ENCODE measurements at places on chromosomes 12 and 14.

DNA sequence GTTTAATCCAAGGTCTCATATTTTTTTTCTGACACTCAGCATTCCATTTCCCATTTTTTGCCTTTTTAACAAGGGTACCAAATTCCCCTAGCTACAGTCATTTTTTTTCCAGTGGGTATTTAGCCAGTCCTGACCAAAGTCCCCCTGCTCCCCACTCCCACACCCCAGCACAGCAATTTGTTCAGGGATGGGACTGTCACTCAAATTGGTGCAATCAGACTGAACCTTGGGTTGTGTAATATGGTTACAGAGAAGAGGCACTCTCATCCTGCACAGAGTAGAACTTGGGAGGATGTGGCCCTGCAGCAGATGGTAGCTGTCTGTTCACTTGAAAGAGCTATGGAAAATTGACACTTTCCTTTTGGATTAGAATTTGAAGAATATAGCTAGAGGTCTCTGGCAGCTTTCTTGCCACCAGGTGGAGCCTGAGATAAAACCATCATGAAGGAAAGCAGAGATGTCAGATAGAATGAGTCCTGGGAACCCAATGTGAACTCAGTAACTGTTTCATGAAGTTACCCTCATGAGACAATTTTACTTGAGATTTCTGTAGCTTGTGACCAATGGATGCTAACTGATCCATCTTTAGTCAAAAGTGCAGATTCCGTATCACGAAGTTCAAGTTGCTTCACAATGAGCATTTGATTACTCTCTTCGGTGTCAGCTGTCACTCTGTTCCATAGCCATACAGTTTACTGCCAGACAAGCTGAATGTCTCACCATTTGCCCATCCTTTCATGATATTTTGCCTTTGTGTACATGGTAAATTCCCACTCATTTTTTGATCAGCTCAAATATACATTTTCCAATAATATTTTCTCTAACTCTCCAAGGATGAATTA lies 394.0 kb upstream of the SYT1 start:
- peak; percentile 40 for DNase-seq

DNA sequence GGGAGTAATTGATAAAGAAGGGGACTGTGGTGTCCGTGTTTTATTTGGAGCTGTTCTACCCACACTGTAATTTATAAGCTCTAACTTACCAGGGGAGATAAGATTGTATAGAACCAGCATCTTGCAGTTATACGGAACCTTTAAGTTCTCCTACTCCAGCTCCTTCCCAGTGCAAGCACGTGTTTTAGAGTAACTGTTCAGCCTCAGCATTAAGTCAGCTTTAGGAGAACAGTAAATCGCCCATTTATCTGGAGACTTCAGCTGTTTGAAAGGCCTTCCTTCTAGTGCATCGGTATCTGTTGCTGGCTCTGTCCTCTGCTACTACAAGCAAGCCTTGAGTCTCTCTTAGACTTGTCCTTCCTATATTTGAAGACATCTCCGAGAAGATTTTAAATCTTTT lies 95.6 kb downstream of the ETV6 start:
- no peak for DNase-seq

GRCh38 chr14:68841016-68841809 lies 48.3 kb upstream of the ZFP36L1 start:
- DNase-seq = no peak

- no peak for DNase-seq
Observed at GRCh38 chr12:103557628-103558010, 29.5 kb upstream of the STAB2 start.

DNA sequence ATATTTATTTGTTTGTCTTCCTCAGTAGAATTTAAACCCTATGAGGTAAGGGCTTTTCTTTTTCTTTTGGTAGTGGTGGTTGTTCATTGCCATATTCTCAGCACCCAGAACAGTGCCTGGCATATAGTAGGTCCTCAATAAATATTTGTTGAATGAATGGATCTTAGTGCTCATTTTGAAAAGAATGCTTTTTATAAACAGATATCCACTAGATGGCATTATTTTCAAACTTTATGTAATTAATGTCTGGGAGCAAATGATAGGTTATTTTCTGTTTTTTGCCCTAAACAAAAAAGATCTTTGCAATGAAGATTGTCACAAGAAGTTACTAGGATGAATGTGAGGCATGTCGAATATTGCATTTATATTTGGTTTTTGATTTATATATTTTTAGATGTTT lies 64.1 kb downstream of the RAD51B start:
- no peak for DNase-seq

- DNase-seq = no peak
Observed at GRCh38 chr12:94445662-94446061, 14.0 kb downstream of the CEP83 start.

DNA sequence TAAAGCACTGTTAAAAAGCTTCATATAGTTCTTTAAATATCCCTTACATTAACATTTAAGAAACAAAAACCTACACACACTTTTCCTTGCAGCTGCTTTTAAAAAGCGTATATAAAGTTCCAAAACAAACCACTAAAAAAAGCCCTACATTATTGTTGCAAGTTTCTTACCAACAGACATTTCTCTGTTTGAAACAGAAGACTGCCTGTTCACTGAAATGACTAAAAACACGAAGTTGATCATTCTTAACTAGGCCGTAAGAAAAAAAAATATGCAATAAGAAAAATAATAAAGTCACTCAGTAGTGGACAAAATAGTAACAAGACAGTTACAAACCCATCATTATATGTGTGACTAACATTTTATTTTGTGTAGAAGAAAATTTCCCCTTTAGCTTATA lies 37.3 kb downstream of the KIF21A start:
- no peak for DNase-seq

DNA sequence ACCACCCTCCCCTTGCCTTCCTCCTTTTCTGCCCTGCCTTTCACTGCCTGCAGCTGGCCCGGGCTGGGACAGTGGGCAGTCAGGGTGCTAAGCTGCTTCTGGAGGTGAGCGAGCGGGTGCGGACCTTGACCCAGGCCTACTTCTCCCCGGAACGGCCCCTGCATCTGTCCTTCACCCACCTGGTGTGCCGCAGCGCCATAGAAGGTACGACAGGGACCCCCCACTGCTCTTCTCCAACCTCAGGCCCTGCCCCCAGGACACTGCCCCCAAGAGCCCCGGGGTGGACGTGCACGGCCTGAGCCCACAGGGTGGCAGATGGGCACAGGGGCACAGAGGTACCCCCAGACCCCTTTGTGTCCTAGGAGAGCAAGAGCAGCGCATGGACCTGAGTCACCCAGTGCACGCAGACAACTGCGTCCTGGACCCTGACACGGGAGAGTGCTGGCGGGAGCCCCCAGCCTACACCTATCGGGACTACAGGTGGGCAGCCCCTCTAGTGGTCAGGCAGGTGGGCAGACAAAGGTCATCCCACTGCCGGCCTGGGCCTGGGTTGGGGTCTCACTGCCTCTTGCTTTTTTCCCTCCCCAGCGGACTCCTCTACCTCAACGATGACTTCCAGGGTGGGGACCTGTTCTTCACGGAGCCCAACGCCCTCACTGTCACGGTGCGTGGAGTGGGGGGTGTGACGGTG lies 3.2 kb upstream of the GNB3 start:
- no peak for DNase-seq

DNA sequence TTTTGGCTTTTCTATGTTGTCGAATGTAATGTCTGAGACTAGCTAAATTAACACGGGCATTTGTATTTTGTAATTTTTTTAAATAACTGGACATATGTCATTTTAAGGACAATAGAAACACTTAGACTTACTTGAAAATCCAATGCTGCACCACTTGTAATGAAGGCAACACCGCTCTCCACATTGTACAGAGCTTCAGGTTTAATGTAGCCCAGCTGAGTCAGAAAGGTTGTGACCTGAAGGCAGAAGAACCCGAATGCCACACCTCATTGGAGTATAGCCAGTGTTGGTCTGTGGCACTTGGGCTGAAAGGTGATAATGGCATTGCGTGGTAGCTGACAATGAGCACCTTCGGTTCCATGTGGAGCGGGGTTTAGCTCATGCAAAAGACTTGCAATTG lies 79.3 kb downstream of the KICS2 start:
- DNase-seq = no peak

All from stomach (tissue), 19 donors.